ENCODE measurements at places on chromosomes 7 and 10. TPM values are rescaled to one million over a fixed set of nuclear protein-coding genes. Genes with fewer than 3 reads are reported as not detected.
A peak's percentile ranks its signal among the peaks of the same experiment; 100 is the strongest.

DNA sequence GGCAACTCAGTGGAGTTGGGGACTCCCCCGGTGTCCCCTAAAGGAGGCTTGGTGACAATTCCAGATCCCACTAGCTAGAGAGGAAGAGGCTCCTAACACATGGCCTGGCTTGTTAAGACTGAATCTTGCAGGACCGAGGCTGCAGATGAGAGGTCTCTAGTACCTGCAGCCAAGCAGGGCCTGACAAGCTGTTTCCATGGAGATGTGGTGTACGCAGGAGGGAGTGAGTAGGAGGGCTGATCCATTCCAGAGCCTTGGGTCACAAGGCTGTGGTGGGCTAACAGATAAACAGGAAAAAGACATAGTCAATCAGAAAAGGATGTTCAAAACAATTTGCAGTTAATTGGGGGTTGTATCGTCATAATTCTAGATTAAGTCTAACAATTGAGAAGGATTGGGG lies 77.3 kb upstream of the MKLN1 start:
- DNase-seq = peak; percentile 24

- no peak for DNase-seq
These were observed 10.4 kb downstream of the KLHL7 start for GRCh38 chr7:23115991-23116390.

GRCh38 chr10:78236416-78237015 lies 202.9 kb downstream of the RPS24 start:
- DNase-seq = no peak

GRCh38 chr10:21572578-21572977 lies 38.5 kb downstream of the MLLT10 start:
- no peak for DNase-seq

- no peak for DNase-seq
These were observed 60.9 kb upstream of the COL1A2 start for GRCh38 chr7:94333810-94334209.

DNA sequence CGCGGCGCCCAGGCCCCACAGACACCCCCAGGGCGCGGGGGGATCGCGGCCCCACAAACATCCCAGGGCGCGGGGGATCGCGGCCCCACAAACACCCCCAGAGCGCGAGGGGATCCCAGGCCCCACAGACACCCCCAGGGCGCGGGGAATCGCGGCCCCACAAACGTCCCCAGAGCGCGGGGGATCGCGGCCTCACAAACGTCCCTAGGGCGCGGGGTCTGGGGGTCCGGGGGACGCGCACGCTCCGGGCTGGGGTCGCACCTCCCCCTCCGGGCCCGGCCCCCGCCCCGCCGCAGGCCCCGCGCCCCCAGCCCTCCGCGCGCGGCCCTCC lies 382 bp downstream of the DIP2C start:
- DNase-seq = no peak

DNA sequence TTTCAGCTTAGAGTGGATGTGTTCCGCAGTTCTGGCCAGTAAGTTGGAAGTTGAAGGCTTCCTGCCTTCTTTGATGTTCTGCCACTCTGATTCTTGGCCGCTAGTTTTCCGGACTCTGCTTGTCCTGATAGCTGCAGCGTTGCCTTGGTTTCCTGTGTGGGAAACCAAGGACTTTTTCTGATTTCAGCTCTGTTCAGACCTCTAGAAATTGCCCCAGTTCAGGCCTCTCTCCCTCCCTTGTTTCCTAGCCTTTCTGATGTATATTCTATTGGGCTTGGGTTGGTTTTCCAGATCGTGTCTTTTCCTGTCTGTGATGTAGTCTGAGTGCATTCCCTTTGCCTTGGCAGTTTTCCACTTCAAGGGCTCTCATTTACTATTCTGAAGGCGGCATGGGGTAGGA lies 318.7 kb downstream of the BBS9 start:
- DNase-seq = no peak

The HOXA10 gene
- polyA plus RNA-seq = not detected

The C10orf143 gene
- polyA plus RNA-seq = 7.6 TPM

The AKR1C4 gene
- polyA plus RNA-seq = not detected

The FAM13C gene
- polyA plus RNA-seq = 2.2 TPM

The KEL gene
- polyA plus RNA-seq = not detected
